Stimulated activated CD8-positive, alpha-beta memory T cell treated with anti-CD3 and anti-CD28 coated beads, Interleukin-4, amount 100 ng/mL, for 4 hours (primary cell): ENCODE measurements at places on chromosomes 11 and 22.

DNA sequence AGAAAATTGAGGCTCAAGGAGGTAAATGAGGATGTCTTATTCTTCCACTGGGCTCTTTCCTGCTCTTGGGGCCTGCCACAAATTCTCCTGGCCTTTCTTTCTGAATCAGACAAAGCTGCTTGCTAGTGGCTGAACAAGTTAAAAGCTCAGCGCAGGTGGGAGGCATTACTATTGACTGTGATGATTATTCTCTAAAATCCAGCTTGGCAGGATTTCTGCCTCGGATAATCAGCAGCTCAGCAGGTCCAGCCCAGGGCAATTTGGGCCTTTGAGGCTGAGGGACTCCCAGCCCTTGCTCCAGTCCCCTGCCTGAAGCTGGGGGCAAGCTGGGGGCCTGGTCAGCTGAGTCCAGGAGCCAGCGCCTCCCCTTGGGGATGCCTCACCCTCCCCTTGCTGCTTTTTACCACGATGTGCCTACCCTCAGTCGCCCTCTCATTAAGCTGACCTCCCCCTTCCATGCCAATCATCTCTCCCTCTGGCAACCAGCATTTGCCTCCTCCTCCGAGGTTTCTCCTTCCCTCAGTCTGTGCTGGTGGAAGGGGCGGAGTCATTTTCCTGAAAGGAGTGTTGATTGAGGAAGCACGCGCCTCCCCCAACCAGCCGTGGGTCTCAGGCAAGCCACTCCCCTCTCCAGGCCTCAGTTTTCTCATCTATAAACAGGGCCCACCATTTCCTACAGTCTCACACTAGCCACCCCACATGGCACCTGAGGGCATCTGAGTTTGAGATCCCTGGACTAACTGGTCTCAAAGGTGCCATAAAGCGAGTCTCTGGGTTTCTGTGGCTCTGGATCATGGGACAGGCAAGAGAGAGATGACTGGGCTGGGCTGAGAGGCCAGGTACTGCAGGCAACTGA is 60.6 kb upstream of the PRDM11 start:
- DNase-seq: no peak

GRCh38 chr11:57506522-57506921 is 9.0 kb downstream of the SLC43A1 start:
- DNase-seq: no peak

- DNase-seq: no peak
These were observed 4.2 kb downstream of the STARD10 start for GRCh38 chr11:72789493-72790131.

DNA sequence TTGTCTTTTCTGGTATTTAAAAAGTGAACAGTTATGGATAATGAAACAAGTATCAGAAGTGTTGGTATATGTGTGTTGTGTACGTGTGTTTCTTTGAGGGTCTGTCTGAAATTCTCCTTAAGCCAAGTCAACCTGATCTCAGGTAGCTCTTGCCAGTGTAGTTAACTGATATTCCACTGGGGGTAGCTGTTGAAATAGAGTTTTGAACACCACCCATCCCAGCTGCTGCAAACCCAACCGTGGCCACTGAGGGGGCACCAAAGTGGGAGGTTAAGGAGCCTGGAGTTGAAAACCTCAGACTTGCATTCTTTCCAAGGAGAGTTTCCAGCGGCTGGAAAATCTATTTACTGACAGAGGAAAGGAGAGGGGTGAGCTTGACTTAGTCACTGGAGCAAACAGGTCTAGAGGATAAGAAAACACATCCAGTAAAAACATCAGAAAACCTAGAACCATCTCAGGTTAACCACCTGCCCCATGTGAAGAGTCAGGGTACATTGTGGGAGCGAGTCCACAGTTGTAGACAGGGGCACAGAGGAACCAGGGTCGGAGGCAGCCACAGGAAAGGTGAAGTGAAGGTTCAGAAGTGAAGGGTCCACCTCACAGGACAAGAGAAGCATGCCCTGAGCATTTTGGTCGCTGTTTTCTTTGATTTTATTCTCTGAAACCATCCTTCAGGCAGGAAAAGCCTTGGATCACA is 8.8 kb upstream of the CUL5 start:
- no peak for DNase-seq

DNA sequence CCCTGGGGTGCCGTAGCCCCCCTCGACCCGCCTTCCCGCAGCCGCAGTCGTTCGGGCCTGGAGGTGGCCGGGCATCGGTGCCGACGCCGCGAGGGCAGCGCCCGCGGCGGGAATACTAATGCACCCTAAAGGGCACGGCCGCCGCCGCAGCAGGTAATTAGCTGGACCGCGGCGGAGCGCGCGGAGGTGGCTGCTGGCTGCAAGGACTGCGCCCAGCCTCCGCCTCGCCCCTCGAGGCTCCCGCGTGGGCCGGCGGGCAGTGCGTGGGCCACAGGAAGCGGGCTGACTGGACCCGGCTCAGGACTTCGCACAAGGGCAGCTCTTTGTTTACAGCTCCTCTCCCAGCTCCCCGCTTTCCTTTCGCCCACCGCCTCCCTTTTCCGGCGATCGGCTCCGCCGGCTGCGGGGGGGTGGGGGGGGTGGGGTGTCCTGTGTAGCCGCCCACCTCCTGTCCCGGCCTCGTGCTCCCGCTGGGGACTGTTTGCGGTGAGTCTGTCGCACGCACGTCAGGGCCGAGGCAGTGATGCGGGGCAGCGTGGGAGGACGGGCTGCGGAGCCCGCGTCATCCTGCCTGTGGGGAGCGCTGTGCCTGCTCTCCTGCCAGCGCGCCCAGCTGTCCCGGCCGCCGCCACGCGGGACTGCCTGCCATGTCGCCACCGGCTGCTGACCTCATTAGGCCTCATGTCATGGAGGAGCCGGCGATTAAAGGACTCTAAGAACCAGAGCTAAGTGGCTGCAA is 53.2 kb downstream of the GRIK4 start:
- DNase-seq: no peak

DNA sequence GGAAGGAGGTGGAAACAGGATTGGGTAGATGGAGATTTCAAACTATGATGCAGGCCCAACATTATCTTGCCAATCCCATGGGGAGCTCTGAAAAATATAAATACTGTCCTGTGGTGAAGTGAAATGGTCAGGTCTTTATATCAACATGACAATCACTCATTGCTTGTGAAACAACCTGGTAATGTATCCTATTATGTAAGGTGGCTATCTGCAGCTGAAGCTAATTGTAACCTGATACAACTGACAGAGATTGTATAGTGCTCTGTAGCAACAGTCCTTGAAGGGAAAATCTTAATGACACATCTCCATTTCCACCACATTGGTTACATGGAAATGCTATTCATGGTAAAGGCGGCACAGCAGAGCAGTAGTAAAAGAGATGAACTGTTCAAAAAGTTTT is 20.7 kb upstream of the CHORDC1 start:
- DNase-seq: no peak

DNA sequence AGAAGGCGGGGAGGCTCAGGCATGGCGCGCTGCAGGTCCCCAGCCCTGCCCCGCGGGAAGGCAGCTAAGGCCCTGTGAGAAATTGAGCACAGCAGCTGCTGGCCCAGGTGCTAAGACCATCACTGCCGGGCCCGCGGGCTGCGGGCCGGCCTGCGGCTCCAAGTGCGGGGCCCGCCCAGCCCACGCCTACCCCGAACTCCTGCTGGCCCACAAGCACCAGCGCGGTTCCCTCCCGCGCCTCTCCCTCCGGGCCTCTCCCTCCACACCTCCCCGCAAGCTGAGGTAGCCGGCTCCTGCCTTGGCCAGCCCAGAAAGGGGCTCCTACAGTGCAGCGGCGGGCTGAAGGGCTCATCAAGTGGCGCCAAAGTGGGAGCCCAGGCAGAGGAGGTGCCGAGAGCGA is 4.6 kb upstream of the RDX start:
- no peak for DNase-seq

DNA sequence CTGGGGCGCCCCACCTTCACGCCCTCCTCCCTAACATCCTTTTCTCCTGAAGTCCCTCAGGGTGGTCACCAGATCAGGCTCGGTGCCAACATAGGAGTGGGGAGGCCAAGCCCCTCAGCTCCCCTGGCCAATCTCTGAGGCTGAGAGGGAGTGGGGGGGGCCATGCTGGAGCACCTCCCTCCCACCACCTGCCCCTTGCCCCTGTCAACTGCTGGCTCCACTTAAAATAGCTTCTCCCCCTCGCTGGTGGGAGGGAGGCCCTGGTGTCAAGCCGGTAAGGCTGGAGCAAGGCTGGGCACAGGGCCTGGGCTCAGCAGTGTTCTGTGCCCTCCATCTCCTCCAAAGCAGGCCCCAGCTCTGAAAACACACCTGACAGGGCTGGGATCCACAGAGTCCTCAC is 4.9 kb downstream of the PLXNB2 start:
- DNase-seq: no peak

DNA sequence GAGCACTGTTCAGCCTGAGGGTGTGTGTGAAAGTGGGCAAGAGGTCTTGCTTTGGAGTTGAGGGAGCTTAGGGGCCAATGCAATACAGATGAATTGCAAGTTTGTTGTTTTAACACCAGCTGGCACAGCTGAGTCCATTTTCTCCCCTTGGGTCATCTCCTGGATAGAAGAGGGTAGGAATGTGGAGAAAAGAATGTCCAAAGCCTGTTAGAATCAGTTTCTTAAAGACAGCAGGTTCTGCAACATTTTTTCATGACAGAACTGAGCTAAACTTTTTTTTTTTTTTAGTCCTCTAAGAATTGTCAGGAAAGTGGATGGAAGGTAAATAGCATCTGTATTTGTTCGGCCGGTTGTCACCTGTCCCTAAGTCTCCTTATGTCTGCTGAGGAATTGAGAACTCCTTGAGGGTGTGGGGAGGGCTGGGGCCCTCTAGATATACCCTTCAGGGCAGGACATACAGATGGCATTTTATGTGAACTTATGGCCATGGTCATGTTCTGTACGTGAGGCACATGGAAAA is 211.1 kb upstream of the CADM1 start:
- no peak for DNase-seq

DNA sequence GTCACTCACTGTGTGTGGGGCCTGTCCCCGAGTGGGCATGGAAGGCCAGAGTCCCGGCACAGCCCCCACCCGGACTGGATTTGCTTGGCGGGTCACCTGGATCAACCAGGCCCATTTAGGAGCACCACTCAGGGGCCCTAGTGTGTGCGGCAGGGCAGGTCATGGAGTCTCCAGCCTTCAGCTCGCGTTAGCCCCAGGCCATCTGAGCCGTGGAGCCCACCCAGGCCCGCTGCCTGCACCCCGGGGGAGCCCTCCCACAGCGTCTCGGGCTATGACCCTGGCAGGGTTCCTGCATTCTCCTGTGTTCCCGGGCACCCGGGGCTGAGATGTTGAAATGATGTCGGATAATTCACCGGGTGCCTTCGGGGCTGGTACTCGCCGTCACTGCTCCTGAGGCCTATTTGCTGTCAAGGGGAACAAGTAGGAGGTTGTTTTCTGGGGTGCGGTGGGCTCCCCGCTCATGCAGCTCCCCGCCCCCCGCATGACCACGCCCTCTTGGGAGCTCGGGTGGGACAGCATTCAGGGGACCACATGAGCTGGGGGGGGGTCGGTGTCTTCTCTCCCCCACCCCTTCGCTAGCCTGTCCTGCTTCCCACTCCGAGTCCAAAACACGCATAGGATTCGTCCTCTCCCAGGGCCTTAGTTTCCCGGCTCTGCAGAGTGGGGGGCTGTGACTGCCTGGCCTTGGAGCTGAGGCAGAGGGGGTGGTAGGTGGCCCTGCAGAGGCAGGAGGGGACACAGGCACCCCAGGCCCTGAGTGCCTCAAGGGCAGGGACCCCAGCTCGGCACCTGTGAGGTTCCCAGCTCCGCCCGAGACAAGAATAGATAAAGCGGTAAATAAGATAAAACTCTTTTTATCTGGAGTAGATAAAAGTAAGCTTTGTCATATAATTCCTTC is 77.2 kb downstream of the KCNQ1 start:
- no peak for DNase-seq

DNA sequence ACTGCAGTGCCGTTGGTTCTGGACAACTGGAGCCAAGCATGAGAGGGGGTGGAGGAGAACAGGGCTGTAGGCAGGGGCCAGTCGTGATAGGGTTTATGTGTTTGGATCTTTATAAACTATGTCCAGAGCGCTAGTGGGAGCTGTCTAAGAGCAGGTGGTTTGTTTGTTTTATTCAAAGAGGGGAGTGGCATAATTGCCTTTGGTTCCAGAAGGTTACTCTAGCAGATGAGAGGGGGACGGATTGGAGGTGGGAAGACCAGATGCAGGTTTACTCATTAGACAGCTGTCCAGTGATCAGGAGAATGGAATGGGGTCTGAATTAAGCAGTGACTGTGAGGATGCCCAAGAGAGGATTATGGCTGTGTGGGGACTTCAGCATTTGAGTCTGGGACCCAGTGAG is 109.3 kb upstream of the TBCEL start:
- DNase-seq: no peak

GRCh38 chr22:29722587-29722986 is 2.8 kb downstream of the CABP7 start:
- DNase-seq: no peak

DNA sequence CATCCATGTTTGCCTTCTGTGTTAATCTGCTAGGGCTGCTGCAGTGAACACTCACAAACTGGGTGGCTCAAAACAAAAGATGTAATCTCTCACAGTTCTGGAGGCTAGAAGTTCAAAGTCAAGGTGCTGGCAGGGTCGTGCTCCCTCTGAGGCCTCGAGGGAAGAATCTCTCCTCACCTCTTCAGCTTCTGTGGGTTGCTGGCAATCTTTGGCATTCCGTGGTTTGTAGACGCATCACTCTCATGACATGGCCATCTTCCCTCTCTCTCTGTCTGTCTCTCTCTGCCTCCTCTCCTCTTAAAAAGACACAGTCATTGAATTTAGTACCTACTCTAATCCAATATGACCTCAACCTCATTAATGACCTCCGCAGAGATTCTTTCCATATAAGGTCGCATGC is 78.8 kb downstream of the TSPAN18 start:
- DNase-seq: no peak

DNA sequence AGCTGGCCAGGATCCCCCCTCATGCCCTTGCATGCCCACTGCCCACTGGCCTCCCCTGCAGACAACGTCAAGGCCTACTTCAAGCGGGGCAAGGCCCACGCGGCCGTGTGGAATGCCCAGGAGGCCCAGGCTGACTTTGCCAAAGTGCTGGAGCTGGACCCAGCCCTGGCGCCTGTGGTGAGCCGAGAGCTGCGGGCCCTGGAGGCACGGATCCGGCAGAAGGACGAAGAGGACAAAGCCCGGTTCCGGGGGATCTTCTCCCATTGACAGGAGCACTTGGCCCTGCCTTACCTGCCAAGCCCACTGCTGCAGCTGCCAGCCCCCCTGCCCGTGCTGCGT is 7.9 kb downstream of the AIP start:
- DNase-seq: no peak

GRCh38 chr11:68300076-68300830 is 12.1 kb upstream of the LRP5 start:
- DNase-seq: no peak

- no peak for DNase-seq
These were observed 5.0 kb downstream of the PRDX5 start for GRCh38 chr11:64322925-64323260.

GRCh38 chr11:35272391-35272902 is 133.5 kb downstream of the CD44 start:
- DNase-seq: no peak

DNA sequence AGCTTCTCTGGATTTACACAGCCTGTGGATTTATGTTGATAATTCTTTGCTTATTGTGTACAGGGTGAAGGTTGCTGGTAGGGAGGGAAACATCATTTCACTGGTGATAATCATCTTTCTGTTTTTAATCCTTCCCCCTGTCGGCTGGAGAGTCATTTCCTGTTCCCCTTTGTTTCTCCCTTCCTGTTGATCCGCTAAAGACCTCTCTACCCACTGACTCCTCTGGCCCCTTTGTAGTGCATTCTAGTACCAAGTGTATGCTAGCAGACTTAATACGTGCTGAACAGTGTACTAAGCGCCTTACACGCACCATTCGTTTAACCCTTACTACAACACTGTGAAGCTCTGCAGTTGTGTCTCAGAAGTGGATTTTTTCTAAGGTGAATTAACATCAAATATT is 19.0 kb upstream of the OR9Q1 start:
- DNase-seq: no peak
